ENCODE measurements at places on chromosomes 6 and 20.
A peak's percentile ranks its signal among the peaks of the same experiment; 100 is the strongest.

DNA sequence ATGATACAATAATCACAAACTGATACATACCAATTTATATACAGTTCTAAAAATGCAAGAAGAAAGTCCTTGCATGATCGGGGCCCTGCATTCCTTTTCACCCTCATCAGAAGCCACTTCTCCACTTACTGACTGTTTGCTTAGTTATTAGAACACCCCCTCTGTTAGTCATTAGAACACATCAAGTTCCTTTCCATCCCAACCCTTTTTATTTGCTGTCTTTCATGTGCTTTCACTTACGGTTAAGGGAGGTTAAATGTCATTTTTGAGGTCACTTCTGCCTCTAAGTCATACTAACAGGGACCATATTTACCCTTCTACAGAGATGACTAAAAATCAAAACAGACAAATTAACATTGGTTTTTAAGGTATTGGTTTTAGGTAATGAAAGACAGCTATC, 149.1 kb downstream of the LMBRD1 start:
- no peak for DNase-seq

- DNase-seq: no peak
Measured at GRCh38 chr20:43477619-43478018, 19.9 kb downstream of the SRSF6 start.

DNA sequence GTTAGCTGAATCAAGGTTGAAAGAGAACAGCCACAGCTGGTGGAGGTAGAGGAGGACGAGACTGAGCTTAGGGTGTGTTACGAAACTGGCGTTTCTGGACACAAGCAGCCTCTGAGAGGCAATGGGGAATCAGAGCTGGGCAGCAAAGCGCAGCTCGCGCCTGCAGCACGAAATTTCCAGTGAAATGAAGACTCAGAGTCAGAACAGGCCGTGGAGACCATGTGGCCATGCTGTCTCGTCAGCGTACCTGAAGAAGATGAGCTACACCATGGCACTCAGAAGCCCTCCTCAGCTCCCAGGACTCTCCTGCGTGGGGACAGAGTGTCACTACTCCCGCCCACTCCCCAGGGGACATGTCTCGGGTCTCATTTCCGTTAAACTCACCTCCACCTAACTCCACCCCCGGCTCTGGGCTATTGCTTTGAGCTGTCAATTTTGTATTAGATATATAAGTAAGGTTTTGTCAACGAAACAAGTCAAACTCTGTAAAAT, 256.9 kb downstream of the ERMARD start:
- no peak for DNase-seq

DNA sequence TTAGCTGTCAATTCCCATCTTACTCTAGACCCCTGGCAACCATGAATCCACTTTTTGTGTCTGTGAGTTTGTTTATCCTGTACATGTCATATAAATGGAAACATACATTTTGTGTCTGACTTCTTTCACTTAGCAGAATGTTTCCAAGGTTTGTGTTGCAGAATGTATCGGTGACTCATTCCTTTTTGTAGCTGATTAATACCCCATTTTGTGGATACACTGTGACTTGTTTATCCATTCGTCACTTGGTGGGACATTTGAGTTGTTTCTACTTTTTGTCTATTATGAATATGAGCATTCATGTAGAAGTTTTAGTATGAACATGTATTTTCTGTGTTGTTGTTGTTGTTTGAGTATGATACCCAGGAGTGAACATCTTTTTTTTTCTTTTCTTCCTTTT, 21.4 kb downstream of the CDYL start:
- DNase-seq: no peak

DNA sequence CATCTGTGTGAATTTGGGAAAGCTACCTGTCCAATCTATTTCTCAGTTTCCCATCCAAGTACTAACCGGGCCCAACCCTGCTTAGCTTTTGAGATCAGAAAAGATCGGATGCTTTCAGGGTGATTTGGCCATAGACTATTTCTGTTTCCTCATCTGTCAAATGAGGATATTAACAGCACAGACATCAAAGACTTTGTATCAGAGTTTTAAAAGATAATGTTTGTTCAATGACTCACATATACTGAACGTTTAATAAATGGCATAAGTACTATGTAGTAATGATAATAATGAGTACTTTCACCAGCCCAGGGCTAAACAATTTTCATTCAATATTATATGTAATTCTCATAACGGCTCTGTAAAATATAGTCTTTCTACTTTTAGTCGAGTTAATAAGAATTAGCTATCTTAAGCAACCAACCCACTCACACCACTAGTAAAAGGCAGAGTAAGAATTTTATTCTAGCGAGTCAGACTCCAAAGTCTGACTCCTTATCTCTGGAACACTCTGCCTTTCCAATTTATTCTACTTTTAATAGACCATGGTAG, 216.5 kb downstream of the ARHGAP18 start:
- no peak for DNase-seq

DNA sequence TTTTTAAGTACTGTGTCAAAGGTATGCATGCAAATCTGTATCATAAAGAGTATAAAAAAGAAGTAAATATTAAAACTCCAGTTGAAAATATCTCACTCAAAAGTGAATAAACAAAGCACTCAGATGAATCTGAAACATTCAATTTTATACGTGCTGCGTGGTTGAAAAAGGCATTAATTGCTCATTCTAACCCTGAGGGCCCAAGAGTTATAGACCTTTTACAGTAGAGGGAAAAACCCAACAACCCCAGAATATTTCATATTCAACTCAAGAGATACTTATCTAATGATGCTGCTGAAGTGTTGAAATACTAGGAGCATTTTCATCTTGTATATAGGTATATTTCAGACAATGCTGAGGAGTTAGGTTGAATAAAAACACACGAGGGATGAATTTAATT, 862.8 kb upstream of the CITED2 start:
- DNase-seq: no peak

- no peak for DNase-seq
Measured at GRCh38 chr6:47358440-47359225, 48.9 kb upstream of the TNFRSF21 start.

DNA sequence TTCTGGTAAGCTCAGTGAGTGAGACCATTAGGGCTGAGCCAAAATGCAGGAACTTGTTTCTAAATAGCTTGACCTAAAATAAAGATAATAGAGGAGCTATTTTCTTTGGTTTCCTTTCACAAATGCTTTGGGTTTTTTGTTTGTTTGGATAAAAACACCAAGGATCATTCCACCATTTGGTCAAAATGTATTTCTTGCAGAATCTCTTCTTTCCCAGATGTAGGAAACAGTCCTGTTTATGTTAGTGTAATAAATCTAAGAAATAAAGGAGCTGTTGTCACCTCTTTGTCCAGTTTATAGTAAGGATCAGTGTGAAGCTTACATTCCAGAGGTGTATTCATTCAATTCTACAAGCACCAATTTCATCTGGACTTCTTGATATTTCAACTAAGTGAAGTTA, 297.8 kb downstream of the GJA1 start:
- no peak for DNase-seq

DNA sequence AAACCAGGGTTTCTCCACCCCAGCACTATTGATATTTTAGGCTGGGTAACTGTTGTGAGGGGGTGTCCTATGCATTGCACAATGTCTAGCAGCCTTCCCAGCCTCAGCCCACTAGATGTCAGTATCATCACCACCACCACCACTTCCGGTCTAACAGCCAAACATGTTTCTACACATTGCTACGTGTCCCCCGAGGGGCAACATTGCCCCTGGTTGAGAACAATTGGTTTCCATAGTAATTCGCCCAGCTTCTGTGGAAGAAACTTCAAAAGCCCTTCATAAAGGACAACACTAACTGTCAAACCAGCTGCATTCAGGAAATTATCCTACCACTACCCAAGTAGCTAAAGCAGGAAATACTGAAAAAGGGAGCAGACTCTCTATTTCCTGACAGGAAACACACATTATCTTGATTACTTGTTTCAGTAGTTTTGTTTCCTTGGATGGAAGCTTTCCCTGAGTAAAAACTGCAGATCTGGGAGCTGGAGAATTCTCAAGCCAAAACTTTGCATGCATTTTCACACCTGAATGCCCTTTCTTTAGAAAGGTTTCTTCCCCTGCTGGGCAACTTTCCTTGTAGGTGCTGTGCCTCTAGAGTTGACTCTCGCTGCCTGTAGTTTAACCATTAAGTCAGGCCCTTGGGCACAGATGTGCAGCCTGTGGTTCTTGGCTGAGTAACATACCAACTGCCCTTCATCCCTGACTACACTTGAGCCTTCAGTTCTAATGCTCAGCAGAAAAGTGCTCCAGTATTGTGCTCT, 23.6 kb downstream of the PKHD1 start:
- peak; percentile 43 for DNase-seq

GRCh38 chr20:62319346-62319909, 16.6 kb downstream of the ADRM1 start:
- no peak for DNase-seq

GRCh38 chr6:42911171-42912021, 4.5 kb upstream of the PTCRA start:
- no peak for DNase-seq

GRCh38 chr20:64040231-64041039, 4.5 kb downstream of the C20orf204 start:
- no peak for DNase-seq

- DNase-seq: no peak
Measured at GRCh38 chr20:9591080-9591479, 76.7 kb downstream of the LAMP5 start.

- DNase-seq: no peak
Measured at GRCh38 chr6:160221423-160221822, 37.2 kb downstream of the SLC22A2 start.

DNA sequence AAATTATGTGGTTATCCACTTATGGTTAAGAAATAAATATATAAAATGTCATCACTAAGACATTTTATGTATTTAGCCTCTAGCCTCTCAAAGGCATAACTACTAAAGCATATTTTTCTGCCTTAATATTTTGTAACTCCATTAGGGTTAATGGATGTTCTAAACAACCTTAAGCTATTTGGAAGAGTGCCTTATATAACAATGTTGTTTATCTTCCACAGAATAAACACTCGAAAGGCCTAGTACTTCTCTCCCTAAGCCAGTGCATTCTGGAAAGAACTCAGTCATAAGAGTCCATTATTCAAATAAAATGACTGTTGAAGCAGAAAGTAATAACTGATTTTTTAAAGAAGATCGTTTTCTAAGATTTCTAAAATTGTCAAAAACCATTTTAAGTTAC, 15.0 kb upstream of the PRIM2 start:
- DNase-seq: no peak

DNA sequence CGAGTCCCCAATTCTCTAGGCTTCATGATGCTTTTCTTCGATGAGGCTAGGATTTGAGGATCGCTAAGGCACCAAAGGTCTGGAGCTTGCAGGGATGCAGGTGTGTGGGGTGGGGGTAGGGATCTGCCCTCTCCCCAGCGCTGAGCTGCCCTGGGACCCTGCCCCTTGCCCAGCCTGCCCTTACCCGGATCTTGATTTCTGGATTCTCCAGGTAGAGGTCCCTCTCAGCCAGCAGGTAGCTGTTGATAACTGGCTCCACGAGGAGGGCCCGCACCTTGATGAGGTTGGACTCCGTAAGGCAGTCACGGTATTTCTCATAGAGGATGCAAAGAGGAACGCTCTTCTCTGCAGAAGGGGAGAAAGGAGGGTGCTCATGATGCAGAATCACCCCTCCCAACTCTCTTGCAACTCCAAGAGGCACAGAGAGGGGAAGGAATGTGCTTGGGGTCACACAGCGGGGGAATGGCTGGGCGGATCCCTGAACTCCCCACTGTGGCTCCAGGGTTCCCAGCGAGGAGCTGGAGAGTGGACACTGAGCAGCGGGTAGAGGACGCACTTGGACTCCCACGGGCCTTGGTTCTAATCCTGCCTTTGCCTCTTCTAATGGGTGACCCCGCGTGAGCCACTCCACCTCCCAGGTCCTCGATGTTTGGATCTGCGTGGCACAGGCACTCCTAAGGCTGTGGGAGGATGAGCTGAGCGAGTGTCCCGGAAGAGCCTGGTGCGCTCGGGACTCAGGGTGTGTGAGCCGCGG, 32.7 kb downstream of the TGM2 start:
- DNase-seq: no peak

GRCh38 chr6:17923401-17923863, 64.0 kb downstream of the KIF13A start:
- DNase-seq: no peak

GRCh38 chr20:20743511-20744169, 31.2 kb upstream of the RALGAPA2 start:
- DNase-seq: no peak

GRCh38 chr6:12973386-12973785, 256.8 kb downstream of the PHACTR1 start:
- DNase-seq: no peak

- no peak for DNase-seq
Measured at GRCh38 chr6:40819182-40819834, 219.7 kb downstream of the UNC5CL start.

DNA sequence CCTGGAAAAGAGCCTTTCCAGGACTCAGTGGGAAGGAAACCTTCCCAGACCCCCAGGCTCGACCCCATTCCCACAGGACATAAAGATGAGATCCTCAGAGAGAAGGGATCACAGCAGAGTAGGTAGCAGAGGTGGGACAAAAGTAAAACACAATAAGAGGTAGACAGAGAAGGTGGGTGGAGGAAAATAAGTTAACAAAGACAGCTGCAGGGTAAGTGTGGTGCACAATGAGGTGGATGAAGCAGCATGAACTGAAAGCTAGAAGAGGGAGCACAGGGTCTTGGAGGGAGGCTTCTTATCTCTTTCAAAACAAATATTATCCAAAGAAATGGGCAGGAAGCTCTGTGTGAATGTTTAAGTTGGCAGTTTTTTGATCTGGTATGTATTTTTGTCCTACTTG, 14.0 kb upstream of the MAP7 start:
- DNase-seq: no peak

DNA sequence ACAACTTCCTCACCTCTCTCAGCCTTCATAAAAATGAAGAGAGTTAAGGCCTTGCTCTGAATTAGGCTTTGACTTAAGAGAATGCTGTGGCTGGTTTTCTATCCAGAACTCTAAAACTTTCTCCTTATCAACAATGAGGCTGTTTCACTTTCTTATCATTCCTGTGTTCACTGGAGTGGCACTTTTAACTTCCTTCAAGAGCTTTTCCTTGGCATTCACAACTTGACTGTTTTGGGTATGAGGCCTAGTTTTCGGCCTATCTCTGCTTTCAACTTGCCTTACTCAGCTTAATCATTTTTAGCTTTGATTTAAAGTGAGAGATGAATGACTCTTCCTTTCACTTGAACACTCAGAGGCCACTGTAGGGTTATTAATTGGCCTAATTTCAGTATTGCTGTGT, 4.3 kb upstream of the LOC128125822 start:
- DNase-seq: no peak

GRCh38 chr20:64246616-64247306, 8.8 kb upstream of the PCMTD2 start:
- no peak for DNase-seq

- no peak for DNase-seq
Measured at GRCh38 chr6:42100029-42100901, 42.2 kb downstream of the C6orf132 start.

GRCh38 chr6:169339731-169340309, 86.2 kb upstream of the THBS2 start:
- DNase-seq: no peak

GRCh38 chr6:151475653-151476523, 17.9 kb upstream of the CCDC170 start:
- DNase-seq: peak; percentile 58

- no peak for DNase-seq
Measured at GRCh38 chr6:9523462-9523861, 891.4 kb downstream of the TFAP2A start.

All from activated CD4-positive, alpha-beta T cell treated with anti-CD3 and anti-CD28 coated beads for 4 hours (primary cell).